MCF 10A (cell line): ENCODE measurements at places on chromosomes 5 and 9. TPM values are rescaled to one million over a fixed set of nuclear protein-coding genes. Genes with fewer than 3 reads are reported as not detected.

DNA sequence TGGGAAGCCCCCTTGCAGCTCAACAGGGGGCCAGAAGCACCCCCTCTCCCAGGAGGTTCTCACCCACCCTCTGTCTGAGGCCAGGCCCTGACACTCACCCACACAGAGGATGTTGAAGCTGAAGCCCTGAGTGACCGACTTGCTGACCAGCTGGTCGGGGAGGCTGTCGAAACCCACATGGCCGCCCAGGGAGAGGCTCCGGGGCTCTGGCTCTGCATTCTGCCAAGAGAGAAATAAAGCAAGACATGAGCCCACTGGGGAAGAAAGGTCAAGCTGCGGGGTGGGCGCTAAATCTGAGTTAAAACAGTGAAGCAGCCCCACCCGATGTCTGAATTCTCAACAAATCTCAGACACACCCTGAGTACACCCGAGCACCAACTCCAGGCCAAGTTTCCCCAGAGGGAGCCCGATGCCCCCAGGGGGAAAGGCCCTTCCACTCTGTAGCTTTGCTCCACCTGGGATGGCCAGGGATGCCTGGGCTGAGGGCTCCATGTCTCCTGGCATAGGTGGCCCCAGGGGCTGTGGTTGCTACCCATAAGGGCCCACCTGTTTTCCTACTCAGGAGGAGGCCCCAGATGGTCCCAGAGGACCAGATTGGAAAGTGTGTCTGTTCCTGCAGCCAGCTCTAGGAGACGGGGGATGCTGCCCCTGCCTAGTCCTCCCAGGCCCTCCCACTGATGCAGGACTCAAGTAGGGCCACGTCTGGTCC, 11.6 kb downstream of the SEPTIN8 start:
- no peaks in the 10 kb centered on the region for H3K4me1 ChIP-seq
- DNase-seq, result no peak
- no peak overlapping the region for H3K27ac ChIP-seq
- no peak overlapping the region for H3K4me3 ChIP-seq
- no peaks in the 10 kb centered on the region for H3K27me3 ChIP-seq

GRCh38 chr9:73543727-73544126, 392.1 kb downstream of the ANXA1 start:
- H3K4me1 ChIP-seq, result no peaks in the 10 kb centered on the region
- H3K27ac ChIP-seq, result no peak overlapping the region
- DNase-seq, result no peak
- no peak overlapping the region for H3K4me3 ChIP-seq
- H3K36me3 ChIP-seq, result no peaks in the 10 kb centered on the region

- peaks cover 82% of the 10 kb centered on the region for H3K27me3 ChIP-seq
- no peak overlapping the region for H3K4me3 ChIP-seq
- H3K4me1 ChIP-seq, result no peaks in the 10 kb centered on the region
- no peak for DNase-seq
Observed at GRCh38 chr5:58804291-58804690, 221.4 kb downstream of the RAB3C start.

- no peak for DNase-seq
- H3K4me1 ChIP-seq, result no peaks in the 10 kb centered on the region
- H3K27ac ChIP-seq, result no peak overlapping the region
- peaks cover 32% of the 10 kb centered on the region for H3K27me3 ChIP-seq
- no peak overlapping the region for H3K4me3 ChIP-seq
Observed at GRCh38 chr9:68627594-68627993, 77.4 kb upstream of the PIP5K1B start.

Gene TMEM215
- total RNA-seq, result not detected in 2 replicates

DNA sequence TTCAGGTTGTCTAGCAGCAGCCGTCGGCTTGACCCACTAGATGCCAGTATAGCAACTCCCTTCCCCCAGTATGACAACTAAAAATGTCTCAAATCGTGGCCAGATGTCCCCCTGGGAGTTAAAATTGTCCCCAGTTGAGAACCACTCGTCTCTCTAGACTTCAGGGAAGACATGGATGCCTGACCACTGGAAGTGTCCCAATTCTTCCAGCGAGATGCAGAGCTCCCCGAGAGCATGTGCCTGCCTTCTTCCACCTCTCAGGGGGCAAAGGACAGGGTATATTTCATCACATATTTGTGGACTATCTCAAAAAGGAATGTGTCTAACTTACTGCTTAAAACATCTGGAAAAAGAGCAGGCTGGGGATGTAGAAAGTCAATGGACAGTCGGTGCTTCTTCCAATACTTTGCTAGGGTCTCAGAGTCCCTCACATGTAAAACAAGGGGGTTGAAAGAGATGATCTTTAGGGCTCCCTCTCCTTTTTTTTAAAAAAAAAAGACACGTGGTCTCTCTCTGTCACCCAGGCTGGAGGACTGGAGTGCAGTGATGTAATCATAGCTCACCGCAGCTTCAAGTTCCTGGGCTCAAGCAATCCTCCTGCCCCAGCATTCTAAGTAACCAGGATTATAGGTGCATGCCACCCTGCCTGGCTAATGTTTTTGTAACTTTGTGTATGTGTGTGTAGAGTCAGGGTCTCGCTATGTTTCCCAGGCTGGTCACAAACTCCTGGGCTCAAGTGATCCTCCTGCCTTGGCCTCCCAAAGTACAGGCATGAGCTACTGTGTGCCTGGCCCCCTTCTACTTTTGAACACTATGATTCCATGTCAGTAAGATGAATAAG, 190.6 kb downstream of the DAB2IP start:
- no peaks in the 10 kb centered on the region for H3K4me1 ChIP-seq
- H3K4me3 ChIP-seq, result no peak overlapping the region
- DNase-seq, result no peak
- H3K27me3 ChIP-seq, result no peaks in the 10 kb centered on the region
- no peaks in the 10 kb centered on the region for H3K36me3 ChIP-seq
- no peak overlapping the region for H3K27ac ChIP-seq

- peaks cover 17% of the 10 kb centered on the region for H3K4me1 ChIP-seq
- H3K27ac ChIP-seq, result no peak overlapping the region
- no peaks in the 10 kb centered on the region for H3K27me3 ChIP-seq
- H3K36me3 ChIP-seq, result no peaks in the 10 kb centered on the region
- DNase-seq, result no peak
Observed at GRCh38 chr9:134620751-134621557, 20.6 kb upstream of the COL5A1 start.

DNA sequence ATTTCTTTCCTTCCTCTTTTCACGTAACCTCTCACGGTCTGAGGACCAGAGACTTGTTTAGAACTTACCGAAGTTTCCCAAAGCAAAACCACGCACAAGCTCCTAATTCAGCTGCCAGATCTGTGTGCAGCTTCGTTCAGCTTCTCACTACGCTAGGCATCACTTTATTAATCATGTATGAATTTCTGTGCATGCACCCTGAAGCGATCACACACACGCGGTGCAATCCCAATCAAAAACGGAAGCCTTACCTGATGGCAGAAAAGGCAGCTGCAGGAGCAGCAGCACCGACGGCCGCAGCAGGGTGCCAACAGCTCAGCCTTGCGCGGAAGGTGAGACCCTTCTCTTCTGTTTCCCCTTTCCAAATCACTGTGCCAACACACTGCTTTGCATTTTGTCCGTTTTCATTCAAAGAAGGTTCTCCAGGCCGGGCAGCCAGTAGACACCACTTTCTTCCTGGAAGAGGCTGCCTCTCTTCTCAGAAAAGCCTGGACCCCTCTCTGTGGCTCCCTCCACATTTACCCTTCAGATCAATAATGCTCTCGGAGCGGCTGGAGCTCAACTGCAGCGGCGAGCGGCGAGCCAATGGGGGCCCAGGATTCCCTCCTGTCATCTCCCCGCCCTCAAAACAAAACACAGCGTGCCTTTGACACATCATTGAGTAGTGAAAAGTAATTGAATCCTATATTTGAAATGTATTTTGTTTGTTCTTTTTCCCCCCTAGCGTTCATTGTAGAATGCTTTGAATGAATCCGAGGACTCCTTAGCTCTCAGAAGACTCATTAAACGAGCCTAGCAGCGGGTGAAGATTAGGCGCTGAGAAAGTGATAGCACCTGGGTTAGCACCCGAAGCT, at the start of gene CDH12:
CDH12 (minus strand) TSS at position 538 of the 854 bp plus-strand sequence.
- no peak within 1 kb of the TSS for H3K4me3 ChIP-seq
- H3K4me1 ChIP-seq, result peaks cover 5% of the 10 kb centered on the region
- DNase-seq, result no peak

Gene SH3TC2
- total RNA-seq, result 6.2 and 7.2 TPM in 2 replicates
